ENCODE measurements at places on chromosomes 1 and 21.

DNA sequence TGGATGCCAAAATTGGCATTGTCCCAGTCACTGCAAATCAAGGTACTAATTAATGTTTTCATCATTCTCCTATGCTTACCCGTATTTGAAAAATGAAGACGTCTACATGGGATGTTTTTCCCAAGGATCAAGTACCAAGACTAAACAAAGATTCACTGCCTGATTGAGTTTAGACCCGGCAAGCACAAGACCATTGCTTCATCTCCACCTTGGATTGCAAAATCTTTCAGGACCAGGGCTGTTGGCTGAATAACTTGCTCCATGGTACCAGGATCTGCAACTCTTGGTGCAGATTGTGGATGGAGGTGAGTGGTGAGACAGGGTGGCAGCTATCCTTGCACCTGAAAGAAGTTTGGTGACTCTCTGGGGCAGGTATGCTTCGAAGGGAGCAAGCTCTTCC, 122.5 kb upstream of the ETS2 start:
- DNase-seq = no peak

DNA sequence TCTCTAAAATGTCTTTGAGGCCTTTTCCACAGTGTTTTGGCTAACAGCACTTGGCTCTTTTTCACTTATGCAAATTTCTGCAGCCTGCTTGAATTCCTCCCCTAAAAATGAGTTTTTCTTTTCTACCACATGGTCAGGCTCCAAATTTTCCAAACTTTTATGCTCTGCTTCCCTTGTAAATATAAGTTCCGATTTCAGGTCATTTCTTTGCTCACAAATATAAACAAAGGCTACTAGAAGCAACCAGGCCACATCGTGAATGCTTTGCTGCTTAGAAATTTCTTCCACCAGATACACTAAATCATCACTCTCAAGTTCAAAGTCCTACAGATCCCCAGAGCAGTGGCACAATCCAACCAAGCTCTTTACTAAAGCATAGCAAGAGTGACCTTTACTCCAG, 28.1 kb upstream of the BTG3 start:
- DNase-seq = no peak

DNA sequence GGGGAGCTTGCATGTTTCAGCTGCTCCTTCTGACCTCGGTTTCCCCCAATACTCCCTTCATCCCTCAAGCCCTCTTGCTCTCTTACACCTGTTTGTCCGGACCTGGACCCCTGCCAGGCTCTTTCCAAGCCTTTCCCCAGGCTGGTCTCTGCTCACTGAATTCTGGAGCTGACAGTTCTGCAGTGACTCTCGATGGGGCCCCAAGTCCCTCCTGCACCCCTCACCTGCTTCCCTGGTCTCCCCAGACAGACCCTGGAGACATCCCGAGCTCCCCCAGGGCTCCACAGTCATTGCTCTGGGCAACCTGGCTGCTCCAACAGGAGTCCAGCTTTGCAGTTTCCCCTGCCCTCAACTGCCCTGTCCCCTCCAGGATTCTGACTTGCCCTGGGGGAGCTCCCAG, 198.6 kb downstream of the GRIK3 start:
- DNase-seq = no peak

- DNase-seq = no peak
Measured at GRCh38 chr1:209728466-209728865, 23.8 kb downstream of the HSD11B1 start.

DNA sequence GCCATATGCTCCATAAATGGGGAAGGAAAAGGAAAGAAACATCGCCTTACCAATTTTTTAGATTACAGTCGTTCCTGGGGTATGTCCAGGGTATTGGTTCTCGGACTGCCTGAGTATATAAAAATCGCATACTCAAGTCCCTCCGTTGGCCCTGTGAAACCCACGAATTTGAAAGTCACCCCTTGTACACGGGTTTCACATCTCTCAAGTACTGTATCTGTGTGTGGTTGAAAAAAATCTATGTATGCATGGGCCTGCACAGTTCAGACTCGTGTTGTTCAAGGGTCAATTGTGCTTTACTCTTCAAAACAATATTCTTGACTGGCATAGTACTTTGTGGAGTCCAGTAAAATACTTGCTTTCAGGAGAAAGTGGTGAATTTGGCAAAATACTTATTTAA, 171.7 kb downstream of the HS2ST1 start:
- DNase-seq = no peak

GRCh38 chr21:23607782-23608431, 1999.4 kb downstream of the MRPL39 start:
- no peak for DNase-seq

GRCh38 chr1:201184307-201185122, 6.1 kb upstream of the IGFN1 start:
- DNase-seq = peak; percentile 60

- DNase-seq = no peak
Measured at GRCh38 chr1:179205284-179205683, 24.2 kb downstream of the ABL2 start.

DNA sequence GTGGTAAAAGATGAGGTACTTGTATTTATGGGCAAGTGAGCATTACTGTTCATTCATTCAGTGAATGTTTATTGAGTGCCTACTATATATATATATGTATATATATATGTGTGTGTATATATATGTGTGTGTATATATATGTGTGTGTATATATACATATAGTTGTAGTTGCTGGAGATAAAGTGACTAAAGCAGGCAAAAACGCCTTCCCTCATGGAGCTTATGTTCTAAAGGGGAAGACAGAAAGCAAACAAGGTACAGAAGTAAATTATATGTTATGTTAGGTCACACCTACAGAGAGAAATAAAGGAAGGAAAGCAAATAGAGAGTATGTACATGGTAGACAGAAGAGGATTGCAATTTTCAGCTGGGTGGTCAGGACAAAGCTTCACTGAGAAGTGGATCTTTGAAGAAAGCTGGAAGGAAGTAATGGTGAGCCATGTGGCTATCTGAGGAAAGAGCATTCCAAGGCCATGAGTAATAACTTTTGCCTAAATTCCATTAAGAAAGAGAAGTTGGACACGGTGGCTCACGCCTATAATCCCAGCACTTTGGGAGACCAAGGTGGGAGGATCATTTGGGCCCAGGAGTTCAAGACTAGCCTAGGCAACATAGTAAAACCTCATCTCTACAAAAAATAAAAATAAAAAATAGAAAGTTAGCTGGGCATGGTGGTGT, 33.5 kb upstream of the KLF17 start:
- no peak for DNase-seq

- no peak for DNase-seq
Measured at GRCh38 chr1:150576367-150576711, 3.1 kb downstream of the MCL1 start.

DNA sequence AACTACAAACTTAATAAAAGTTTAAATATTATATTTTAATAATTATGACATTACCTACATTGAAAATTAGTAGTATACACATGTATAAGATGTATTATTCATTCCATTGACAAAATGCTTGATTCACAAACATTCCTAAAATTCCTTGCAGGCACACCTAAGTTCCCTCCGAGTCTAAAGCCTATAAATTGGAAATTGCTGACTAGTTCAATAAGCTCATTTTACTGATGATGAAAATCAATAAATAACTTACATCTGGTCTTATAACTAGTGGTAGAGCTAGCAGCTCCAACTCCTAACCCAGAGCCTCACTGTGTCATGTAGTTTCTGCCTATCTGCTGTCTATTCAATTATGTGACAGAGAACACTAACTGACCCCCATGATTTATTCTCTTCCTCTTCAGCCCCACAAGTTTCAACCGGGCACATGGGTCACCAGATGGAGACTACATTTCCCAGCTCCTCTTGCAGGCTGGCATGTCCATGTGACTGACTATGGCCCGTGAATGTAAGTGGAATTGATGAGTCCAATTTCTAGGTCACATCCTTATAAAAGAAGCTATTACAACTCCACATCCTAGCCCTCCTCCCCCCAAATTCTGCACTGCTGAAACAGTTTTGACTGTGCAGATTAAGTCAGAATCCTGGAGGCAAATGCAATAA, 29.6 kb upstream of the LRRC8D start:
- DNase-seq = no peak

DNA sequence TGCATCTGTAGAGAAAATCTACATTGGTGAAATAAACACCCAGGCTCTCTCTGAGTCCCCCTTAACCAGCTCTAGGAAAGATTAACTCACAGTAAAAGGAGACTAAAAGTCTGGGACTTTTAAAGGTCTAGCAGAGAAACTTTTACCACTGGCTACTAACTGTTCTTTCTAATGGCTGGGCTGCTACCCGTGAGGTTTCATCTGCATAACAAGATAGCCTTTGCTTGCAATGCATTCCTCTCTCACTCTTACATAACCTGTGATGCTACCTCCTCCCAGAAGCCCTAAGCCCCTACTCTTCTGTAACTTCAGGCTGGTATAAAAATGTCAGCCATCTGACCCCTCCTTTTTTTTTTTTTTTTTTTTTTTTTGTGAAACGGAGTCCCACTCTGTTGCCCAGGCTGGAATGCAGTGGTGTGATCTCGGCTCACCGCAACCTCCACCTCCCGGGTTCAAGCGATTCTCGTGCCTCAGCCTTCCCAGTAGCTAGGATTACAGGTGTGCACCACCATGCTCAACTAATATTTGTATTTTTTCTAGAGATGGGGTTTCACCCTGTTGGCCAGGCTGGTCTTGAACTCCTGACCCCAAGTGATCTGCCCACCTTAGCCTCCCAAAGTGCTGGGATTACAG, 344.2 kb downstream of the RGS7 start:
- DNase-seq = no peak

GRCh38 chr21:46326110-46326703, 2.3 kb downstream of the PCNT start:
- DNase-seq = no peak

- DNase-seq = no peak
Measured at GRCh38 chr1:220511785-220512184, 16.2 kb upstream of the MARK1 start.

GRCh38 chr1:100038660-100039287, 69.0 kb downstream of the SLC35A3 start:
- DNase-seq = peak; percentile 67

GRCh38 chr1:39668111-39668510, 3.8 kb downstream of the NT5C1A start:
- no peak for DNase-seq

GRCh38 chr1:101003012-101003650, 22.5 kb downstream of the DPH5 start:
- no peak for DNase-seq

DNA sequence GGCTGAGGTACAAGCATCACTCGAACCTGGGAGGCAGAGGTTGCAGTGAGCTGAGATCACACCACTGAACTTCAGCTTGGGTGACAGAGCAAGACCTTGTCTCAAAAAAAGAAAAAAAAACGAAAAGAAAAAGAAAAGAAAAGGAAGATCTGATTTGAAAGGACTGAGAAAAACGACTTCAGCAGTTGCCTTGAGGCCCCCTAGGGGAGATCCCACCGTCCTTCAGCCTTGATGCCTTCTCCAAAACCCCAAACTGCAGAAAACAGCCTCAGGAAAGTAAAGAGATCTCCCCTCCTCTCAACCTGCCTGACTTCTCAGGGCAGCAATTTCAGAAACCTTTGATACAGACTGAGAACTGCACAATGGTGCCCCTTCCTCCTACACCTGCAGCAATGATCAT, 50.9 kb upstream of the BCAR3 start:
- no peak for DNase-seq

- no peak for DNase-seq
Measured at GRCh38 chr1:187871177-187871845, 1042.6 kb downstream of the PLA2G4A start.

GRCh38 chr1:236065509-236066005, 667 bp upstream of the NID1 start:
- no peak for DNase-seq

DNA sequence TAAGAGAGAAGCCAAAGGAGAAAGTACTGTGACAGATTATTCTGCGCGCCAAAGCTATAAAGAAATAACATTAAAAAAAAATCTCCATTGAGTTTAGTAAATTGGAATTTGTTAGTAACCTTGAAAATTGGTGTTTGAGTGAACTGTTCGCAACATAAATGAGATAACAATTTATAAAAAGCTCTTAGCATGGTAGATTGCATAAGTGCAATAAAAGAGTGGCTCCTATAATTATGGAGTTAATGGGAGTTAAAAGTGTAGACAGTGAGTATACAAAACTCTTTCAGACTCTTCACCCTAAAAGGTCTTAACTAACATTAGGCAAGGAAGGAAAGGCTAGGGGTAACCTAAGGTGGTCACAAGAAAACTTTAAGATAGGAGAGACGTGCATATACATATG, 50.6 kb downstream of the RPRD2 start:
- no peak for DNase-seq

DNA sequence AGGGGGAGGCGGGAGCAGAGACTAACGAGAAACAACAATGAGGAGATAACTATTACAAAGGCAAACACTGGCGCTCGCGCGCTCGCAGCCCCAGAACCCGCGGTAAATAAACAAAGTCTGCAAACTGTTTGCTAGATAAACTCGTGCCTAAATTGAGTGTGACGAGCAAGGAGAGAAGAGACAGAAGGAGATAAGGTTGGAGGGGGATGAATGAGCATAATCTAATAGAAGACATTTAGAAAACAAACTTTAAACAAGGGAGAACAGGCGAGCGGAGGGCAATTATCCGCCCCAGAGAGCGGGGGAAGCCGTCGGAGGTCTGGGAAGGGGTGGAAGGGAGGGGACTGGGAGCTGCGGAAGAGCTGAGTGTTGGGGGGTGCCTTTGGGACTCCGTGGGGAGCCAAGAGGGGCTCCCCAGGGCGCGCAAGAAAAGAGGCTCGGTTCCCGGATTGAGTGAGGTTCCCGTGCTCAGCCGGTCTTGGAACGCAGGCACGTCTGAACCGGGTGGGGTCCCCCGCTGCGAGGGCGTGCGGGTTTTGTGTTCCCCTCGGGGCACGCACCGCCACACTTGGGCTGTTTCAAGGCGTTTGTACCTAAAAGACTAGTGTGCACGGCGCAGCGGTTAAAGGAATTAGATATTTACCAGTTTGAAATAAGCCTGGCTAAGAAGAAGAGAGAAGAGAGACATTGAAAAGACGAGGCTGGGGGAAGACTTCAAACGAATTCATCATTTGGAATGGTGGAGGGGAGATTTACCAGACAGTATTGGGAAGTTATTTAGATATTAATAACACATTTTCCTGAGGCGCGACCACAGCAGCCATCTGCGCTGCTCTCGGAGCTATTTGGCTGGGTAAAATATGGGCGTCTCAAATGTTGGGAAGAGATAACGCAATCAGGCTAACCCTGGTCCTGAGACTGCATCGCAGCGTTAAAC, 10.6 kb downstream of the PAX7 start:
- no peak for DNase-seq

- no peak for DNase-seq
Measured at GRCh38 chr1:94022471-94023189, 98.3 kb downstream of the ABCA4 start.

DNA sequence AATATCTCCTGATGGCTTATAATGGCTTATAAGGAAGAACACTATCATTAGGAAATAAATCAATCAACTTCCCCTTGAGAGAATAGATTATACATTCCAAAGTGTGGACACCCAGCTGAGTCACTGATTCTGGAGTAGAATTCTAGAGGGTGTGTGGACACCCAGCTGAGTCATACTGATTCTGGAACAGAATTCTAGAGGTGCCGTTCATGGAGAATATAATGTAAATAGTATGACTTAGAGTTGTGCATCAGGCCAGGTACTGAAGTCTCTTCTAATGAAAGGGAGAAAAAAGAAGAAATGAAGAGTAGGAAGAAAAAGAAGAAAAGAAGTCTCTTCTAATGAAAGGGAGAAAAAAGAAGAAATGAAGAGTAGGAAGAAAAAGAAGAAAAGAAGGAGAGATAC, 2.4 kb upstream of the USP33 start:
- no peak for DNase-seq
